ENCODE measurements at places on chromosomes 4 and X.

DNA sequence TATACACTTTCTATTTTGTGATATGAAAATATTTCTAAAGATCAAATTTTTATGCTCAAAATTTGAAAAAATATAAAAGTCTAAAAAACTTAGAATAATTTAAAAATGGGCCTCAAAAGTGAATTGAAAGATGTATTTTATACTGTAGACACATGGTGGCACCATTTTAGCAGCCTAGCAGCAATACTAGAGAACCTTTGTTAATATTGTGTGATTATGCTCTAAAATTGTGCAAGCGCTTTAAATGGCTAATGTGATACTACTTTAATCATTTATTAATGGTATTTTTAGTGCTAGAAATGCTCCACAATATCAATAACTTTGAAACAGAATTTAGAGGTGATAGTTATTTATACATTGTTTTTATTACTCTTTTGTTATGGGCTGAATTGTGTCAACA is 3.7 kb upstream of the GUF1 start:
- peak; percentile 46 for DNase-seq

GRCh38 chrX:13074297-13075262 is 30.2 kb upstream of the FAM9C start:
- no peak for DNase-seq

- DNase-seq = no peak
Measured at GRCh38 chr4:83109480-83110222, 4.9 kb downstream of the PLAC8 start.

GRCh38 chr4:70992391-70992881 is 1.0 kb upstream of the DCK start:
- peak; percentile 44 for DNase-seq

DNA sequence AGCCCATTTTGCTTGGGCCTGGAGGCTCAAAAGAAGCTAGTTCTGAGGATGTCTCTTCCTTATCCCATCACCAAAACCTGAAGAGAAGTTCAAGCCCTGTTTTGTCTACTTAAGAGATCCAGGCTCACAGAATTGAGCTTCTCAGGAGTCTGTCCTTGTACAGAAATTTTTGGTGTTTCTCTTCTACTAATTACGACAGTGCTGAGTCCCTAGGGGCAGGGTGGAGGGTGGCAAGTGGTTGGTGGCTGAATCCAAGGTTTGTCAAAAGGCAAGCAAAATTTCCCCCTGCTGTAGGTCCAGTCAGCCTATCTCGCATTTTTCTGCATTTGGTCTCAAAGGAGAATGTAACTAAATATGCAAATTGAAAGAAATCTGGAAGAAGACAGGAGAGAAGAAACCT is 377.9 kb downstream of the SMARCA1 start:
- no peak for DNase-seq

GRCh38 chrX:8927701-8928100 is 106.2 kb downstream of the FAM9B start:
- no peak for DNase-seq

GRCh38 chr4:69490271-69490670 is 5.4 kb downstream of the UGT2B4 start:
- DNase-seq = no peak

- no peak for DNase-seq
Measured at GRCh38 chr4:34046580-34046979, 2197.7 kb downstream of the ARAP2 start.

DNA sequence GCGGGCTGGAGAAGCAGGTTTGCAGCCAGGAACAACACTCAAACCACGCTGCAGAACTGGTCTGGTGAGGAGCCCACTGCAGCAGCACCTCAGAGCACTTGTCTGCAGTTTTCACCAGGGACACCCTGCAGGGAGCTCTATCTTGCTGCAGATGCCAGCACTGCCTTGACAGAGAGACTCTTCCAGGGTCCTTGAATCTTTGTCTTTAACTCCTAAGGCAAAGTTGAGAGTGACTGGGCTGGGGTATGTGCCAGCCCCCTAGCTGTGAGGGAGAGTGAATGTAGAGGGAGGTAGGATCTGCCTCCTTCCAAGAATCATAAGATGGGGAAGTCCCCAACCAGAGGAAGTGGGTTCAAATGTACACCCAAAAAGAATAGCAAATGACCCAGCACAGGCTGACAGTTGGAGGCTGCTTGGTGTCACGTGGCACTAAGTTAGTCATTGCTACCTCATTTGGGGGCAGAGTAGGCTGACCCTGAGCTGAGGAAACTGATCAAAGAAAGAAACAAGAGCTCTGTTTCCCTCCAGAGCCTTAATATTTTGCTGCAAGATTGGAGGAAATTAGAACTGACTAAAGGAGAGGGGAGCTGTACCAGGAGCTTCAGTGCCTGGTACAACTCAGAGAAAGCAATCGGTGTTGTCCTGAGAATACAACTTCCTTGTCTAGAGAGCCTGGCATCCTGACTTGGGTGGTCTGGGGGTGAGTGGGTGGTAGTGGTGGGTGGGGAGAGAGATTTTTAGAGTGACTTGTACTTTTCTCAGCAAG is 28.2 kb upstream of the HUWE1 start:
- peak; percentile 0 for DNase-seq

DNA sequence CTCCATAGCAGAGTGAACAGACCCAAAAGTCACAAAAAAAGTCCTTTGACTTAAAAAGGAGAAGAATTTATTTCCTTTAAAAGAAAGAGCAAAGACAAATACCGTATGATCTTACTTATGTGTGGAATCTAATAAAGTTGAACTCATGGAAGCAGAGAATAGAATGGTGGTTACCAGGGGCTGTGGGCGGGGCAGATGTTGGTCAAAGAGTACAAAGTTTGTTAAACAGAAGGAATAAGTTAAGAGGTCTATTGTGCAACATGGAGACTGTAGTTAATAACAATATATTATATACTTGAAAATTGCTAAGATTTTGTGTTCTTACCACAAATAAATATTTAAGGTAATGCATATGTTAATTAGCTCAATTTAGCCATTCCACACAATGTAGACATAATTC is 173.3 kb upstream of the S100G start:
- DNase-seq = no peak

DNA sequence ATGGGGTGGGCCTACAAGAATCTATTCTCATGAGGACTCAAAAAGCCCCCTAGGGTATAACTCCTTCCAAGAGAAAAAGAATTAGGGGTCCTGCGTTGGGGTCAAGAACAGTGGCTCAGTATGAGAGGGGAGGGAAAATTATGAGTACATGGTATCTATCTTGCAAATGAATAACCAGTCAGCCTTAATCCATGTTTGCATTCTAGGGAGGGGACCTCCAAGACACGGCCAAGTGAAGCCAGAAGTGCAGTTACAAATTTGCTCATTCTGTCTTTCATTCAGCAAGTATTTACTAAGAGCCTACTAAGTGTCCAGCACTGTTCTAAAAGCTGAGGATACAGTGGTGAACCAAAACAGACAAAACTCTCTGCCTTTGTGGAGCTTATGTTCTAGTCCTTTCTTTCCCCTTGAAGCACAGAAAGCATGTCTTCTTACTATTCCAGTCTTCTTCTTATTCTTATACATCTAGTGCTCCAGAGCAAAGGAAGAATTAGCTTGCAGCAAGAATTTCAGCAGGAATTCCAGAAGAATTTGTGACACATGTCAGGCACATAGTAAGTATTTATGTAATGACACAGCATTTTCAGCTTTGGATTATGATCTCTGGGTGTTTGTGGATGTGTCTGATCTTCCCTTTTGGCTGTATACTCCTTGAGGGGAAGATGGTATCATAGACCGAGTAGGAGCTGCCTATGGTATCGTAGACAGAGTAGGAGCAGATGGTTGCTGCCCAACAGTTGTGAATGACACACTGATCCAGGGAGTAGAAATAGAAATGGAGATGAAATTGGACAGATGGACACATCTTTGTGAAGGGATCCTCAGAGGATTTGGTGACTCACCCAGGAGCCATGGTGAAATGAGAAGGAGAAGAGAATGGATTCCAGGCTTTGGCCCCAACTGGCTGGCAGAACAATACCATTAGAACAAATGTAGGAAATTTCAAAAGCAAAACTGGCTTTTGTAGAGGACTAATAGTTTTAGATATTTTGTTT is 75.9 kb downstream of the COQ2 start:
- no peak for DNase-seq
